RPMI7951 (cell line): ENCODE measurements at places on chromosomes 3 and 15. TPM values are rescaled to one million over a fixed set of nuclear protein-coding genes. Genes with fewer than 3 reads are reported as not detected.
A peak's percentile ranks its signal among the peaks of the same experiment; 100 is the strongest.

GRCh38 chr3:195082811-195083210 is 188.1 kb downstream of the XXYLT1 start:
- no peak for DNase-seq

The IL5RA gene
- not detected in 2 replicates for total RNA-seq

The PPP1R2 gene
- total RNA-seq = 53.4 and 55.5 TPM in 2 replicates

DNA sequence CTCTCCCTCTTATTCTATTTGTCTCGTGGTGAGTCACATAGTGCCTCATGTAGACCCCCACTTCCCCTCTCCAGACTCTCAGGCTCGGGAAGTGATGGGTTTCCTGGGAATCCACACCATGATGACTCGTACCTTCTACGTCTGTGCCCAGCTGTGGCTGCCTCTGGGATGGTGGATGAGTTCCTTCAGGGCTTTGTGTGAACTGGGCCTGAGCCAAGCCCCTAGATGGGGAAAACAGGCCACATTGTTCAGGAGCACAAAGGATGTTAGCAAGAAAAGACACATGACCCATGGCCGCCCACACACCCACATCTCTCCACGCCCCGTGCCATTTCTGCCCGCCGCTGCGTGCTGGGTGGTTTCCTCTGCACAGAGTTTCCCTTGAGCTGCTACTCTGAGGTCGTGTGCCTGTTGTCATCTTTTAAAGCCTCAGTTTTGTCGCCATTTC is 10.5 kb downstream of the ISG20 start:
- DNase-seq = peak; percentile 98

GRCh38 chr3:129040039-129040336 is 20.6 kb upstream of the GP9 start:
- no peak for DNase-seq

- no peak for DNase-seq
Measured at GRCh38 chr3:182516597-182517336, 276.5 kb upstream of the ATP11B start.

GRCh38 chr3:9169326-9169725 is 80.1 kb downstream of the SRGAP3 start:
- DNase-seq = no peak

DNA sequence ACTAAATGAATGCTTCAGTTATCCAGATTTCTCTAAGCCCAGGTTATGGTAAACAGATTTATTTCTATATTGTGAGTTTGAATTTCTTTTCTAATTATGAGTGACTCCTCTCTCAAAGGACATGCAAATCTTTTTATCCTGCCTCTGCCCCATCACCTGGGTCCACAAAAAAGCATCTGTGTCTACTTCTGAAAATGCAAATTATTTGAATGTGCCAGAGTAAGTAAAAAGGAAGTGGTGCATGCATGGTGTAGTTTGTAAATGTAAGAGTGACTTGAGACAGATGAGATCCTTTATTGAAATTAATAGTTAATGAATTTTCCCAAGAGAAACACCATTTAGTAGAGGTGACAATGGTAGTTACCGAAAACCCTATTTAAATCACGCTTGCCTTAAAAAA is 26.9 kb downstream of the MCTP2 start:
- DNase-seq = no peak

- DNase-seq = no peak
Measured at GRCh38 chr3:42163622-42164244, 72.6 kb downstream of the TRAK1 start.

The CD200R1 gene
- 0.48 TPM in 1 of 2 replicates, not detected in the other for total RNA-seq

The UACA gene
- total RNA-seq = 47.0 and 56.8 TPM in 2 replicates

DNA sequence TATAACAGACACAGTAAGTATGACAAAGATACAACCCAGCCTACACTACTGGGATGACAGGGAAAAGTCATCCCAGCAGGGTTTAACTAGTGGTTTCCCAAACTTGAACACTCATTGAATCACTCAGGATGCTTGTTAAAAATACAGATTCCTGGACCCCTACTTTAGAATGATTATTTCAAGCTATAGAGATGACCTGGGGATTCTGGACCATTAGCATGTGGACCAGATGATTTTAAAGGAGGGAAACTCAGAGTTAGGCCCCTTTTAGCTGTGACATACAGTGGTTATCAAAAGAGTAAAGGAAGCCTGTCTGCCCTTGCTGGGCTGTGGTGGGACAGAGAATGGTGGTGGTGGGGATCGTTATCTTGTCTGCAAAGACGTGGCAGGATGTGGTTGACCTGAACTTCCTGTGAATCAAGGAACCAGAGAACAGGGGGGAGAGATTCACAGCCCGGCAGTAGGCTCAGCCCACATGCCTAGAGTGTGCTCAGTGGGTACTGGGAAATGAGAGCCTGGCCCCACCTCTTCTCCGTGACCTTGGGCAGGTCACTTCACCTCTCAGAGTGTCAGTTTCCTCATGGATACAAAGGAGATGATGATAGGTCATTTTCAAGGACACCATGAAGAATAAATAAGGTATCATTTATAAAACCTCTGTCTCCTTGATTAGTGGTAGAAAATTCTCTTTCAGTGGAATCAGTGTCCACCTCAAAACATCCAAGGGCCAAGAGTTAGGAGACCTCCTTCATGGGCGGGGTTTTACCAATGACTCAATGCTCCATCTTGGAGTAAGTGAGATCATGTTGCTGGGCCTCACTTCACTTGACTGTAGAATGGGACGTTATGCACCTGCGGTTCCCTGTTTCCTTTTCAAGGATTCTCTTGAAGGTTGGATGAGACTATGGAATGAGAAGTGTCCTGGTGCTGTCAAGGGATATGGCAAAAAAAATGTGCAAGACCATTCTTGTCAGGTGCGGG is 306.5 kb downstream of the RPLP1 start:
- DNase-seq = peak; percentile 94

- no peak for DNase-seq
Measured at GRCh38 chr3:117692416-117692995, 982.9 kb downstream of the TUSC7 start.

- DNase-seq = peak; percentile 57
Measured at GRCh38 chr15:57146506-57147201, 228.2 kb downstream of the TCF12 start.

The ZCWPW2 gene
- total RNA-seq = 0.20 and 0.36 TPM in 2 replicates

The CTXN2 gene
- total RNA-seq = not detected in 2 replicates

GRCh38 chr3:110799271-110799670 is 272.3 kb upstream of the NECTIN3 start:
- DNase-seq = peak; percentile 89

The IL16 gene
- 0.96 and 1.4 TPM in 2 replicates for total RNA-seq

DNA sequence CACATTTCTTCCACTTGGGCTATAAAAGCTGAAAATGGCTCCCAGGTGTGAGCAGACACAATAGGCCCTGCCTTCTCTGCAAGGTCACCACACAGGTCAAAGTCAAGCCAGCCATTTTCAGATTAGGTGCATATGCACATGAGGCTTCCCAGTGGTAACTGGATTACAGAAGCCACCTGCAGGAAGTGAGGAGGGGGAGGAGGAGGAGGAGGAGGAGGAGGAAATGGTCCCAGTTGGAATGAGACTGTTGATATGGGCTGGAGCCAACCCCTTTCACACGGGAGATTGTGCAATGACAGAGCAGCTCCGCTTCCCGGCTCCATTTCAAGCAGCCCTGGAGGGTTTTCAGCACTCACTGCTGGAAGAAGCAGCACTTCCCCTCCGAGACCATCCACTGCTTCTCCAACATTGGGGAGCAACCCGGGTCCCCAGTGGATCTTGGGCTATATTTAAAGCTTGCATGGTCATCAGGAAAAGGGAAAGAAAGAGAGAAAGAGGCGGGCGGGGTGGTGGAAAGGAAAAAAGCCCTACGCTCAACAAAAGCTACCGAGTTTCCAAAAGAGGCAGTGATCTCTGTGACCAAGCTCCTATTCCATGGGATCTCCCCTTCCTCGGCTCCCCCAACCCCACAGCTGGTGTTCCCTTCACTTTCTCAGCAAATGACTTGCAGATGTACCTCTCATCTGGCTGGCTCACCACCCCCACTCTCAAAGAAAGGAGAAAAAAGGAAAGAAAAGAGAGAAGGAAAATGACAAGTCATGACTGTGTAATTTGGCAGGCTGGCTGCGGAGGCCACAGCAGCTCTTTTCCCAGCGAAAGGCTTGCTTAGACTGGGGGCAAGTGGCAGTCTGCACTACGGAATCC is 58.3 kb downstream of the LRIG1 start:
- DNase-seq = peak; percentile 94

- DNase-seq = no peak
Measured at GRCh38 chr3:87755852-87756251, 303.0 kb downstream of the CGGBP1 start.

- no peak for DNase-seq
Measured at GRCh38 chr15:34850121-34850520, 54.8 kb upstream of the ACTC1 start.

- no peak for DNase-seq
Measured at GRCh38 chr15:86444527-86444926, 364.9 kb downstream of the AGBL1 start.

DNA sequence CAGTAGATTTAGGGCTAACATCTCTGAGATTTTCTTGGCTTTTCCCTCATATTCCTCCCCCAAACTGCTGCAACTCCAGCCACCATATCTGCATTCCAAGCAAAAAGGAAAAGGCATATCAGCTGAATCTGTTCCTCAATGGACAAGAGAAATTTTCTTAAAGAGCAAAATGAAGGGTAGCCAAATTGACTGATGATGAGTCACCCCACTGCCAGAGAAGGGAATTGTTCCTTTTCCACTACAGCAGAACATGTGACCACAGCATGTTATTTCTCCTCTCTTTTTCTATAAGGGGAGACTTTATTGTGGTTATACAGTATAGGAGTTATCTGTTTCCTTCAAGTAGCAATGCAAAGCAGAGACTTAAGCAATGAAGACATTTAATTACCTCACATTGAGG is 172.5 kb downstream of the MTHFS start:
- DNase-seq = peak; percentile 59

The GOLGA6L4 gene
- 0.68 and 0.72 TPM in 2 replicates for total RNA-seq

- no peak for DNase-seq
Measured at GRCh38 chr3:143081844-143082778, 37.5 kb upstream of the CHST2 start.

The LRRC3B gene
- total RNA-seq = not detected in 2 replicates

GRCh38 chr3:31988271-31988670 is 6.7 kb downstream of the ZNF860 start:
- peak; percentile 25 for DNase-seq

- no peak for DNase-seq
Measured at GRCh38 chr3:41700155-41700554, 261.7 kb downstream of the ULK4 start.

- DNase-seq = no peak
Measured at GRCh38 chr15:90231028-90232017, 2.4 kb downstream of the CIB1 start.

- no peak for DNase-seq
Measured at GRCh38 chr3:23547905-23548650, 257.7 kb upstream of the UBE2E1 start.

GRCh38 chr3:197209366-197210260 is 88.8 kb downstream of the DLG1 start:
- no peak for DNase-seq

The OR5H15 gene
- total RNA-seq = not detected in 2 replicates

- DNase-seq = peak; percentile 90
Measured at GRCh38 chr3:111831840-111832239, 27.2 kb upstream of the PHLDB2 start.

DNA sequence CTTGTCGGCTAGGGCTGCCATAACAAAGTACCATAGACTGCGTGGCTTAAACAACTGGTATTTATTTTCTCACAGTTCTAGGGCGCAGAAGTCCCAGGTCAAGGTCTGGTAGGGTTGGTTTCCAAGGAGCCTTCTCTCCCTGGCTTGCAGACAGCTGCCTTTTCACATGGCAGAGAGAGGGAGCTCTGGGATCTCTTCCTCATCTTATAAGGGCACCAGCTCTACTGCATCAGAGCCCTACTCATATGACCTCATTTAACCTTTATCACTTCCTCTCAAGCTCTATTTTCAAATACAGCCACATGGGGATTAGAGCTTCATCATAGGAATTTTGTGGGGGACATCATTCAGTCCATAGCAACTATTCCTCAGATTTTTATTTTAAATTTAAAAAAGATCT is 17.6 kb upstream of the PAQR9 start:
- DNase-seq = no peak

GRCh38 chr15:96046620-96047240 is 283.8 kb upstream of the NR2F2 start:
- peak; percentile 33 for DNase-seq

GRCh38 chr15:95832668-95833067 is 497.8 kb upstream of the NR2F2 start:
- no peak for DNase-seq

The DCP1A gene
- total RNA-seq = 13.7 and 14.4 TPM in 2 replicates

GRCh38 chr3:104584682-104585081 is 782.0 kb upstream of the ALCAM start:
- DNase-seq = no peak

- DNase-seq = no peak
Measured at GRCh38 chr3:89245612-89246011, 138.2 kb downstream of the EPHA3 start.

- DNase-seq = no peak
Measured at GRCh38 chr3:57617739-57618138, 20.6 kb upstream of the ARF4 start.

DNA sequence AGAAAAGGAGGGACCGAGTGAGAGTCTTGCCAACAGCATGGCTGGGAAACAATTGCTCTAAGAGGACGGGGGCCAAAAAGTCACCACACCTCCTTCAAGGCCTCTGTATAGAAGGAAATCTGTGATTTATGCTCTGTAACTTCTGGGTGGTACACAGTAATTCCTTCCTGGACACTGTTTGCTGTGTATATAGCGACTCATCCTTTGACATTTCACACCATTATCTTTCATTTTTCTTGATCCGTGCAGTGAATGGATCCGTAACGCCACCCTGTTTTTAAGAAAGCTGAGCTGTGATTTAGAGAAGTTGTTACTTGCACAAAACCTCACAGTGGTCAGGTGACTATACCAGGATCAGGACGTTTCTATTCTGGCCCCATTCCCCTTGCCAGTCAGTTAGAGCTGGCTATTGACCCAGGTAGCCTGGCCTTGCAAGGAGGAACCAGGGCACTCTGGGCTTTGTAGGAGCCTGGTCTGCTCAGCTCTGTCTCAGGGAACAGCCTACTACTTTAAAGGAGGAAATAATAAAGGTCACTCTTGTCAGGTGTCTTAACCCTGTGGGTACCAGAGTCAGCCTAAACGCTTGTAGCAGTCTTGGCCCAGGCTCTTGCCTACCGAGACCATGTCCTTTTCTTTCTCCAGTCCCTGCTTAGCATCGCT is 86.5 kb upstream of the MYZAP start:
- no peak for DNase-seq

The LTF gene
- total RNA-seq = 0.49 and 0.72 TPM in 2 replicates

DNA sequence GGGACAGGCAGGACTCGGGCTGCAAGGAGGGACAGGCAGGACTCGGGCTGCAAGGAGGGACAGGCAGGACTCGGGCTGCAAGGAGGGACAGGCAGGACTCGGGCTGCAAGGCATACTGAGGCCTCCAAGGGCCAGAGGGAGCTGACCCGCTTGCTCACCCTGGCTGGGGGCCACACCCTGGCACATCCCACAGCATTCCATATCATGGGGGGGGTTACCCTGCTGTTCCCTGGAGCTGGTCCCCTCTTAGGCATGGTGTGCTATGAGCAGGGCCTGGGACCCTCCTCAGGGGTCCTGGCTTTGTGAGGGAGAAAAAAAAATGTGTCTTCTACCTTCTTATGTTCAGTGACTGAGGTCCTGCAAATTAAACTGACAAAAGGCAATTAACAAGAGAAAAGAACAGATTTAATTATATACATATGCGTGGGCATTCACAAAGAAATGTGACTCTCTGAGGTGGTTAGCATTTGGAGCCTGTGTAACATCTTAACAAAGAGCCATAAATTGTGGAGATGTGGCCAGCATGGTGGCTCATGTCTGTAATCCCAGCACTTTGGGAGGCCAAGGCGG is 97.6 kb upstream of the ALDH1A3 start:
- no peak for DNase-seq
